ENCODE measurements at places on chromosomes 6 and 20. TPM values are rescaled to one million over a fixed set of nuclear protein-coding genes. Genes with fewer than 3 reads are reported as not detected.

- DNase-seq = no peak
Measured at GRCh38 chr6:7624796-7625710, 35.1 kb downstream of the SNRNP48 start.

TMEM200A gene
- not detected for total RNA-seq

DNA sequence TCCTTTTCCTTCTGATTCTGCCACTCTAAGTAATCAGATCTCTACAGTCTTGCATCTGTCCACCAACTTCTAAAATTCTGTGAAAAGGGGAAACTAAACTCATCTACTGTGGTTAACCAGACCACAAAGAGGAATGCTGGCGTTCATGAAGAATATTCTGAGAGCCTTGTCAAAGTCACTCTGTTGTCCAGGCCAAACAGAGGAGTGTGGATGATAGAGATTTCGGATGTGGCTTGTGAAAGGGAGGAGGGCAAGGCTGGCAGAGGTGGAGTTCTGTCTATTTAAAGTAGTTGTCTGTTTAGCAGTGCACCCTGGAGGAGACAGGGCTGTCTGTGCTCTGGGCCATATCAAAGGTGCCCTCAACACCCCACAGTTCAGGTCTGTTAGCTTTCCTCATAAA is 33.9 kb downstream of the CCN2 start:
- no peak for DNase-seq

C6orf58 gene
- not detected for total RNA-seq

PKHD1 gene
- 0.04 TPM for total RNA-seq

DNA sequence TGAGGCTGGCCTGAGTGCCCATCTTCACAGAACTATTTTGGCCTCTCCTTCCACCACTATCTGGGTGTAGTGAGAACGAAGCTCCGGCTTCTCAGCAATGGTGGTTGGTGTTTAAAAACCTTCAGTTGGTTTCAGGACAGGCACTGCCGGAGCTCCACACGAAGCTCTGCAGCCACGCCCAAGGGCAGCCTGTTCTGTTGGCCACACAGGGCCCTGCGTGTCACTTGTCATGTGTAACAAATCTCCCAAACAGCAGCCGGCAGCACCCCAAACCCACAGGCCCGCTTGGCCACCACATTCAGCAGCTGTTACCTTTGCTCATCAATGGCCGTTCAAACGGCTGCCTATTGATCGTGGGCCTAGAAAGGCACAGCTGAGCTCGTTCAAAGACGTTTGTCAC is 97.5 kb downstream of the ERMARD start:
- DNase-seq = no peak

DNA sequence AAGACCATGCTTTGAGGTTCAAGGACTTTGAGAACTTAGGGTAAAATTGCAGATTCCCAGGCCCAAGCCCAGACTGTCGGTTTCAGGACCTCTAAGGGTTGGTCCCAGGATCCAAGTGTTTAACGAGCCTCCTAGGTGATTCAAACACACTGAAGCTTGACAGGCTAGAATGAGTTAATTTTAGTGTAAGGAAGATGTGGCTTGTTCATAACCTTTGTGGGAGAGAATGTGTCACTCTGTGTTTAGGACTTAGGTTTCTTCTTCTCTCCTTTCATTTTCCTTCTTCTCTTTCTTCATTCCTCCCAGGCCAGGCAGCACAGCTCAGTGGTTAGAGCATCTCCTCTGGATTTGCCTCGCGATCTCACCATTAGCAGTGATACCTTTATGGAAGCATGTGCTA is 104.8 kb upstream of the KCNG1 start:
- DNase-seq = no peak

- no peak for DNase-seq
Measured at GRCh38 chr20:62820208-62820961, 3.5 kb downstream of the COL9A3 start.

GRCh38 chr6:105974986-105975385 is 111.2 kb upstream of the PRDM1 start:
- DNase-seq = no peak

ADAM33 gene
- 2.4 TPM for total RNA-seq

GRCh38 chr6:53032849-53033248 is 32.4 kb upstream of the FBXO9 start:
- no peak for DNase-seq

DNA sequence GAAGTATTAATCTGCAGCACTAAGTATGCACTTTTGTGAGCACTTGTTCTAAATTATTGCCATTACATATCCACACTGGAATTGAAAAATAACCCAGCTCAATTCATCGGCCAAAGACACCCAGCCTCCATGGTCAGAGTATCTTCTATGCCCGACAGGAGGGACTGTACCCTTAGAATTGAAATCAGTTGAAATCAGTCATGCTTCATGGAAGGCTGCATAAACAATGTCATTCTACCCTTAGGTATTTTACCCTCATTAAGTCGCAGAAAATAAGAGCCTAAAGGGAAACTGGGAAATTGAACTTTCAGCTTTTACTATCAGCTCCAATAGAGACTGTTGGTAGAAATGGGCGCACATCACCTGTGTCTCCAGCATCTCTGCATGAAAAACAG is 2.9 kb upstream of the RAMACL start:
- DNase-seq = no peak

BPIFB2 gene
- not detected for total RNA-seq

SNX9 gene
- total RNA-seq = 30.5 TPM

- DNase-seq = no peak
Measured at GRCh38 chr6:75450903-75451302, 42.7 kb downstream of the FILIP1 start.

DNA sequence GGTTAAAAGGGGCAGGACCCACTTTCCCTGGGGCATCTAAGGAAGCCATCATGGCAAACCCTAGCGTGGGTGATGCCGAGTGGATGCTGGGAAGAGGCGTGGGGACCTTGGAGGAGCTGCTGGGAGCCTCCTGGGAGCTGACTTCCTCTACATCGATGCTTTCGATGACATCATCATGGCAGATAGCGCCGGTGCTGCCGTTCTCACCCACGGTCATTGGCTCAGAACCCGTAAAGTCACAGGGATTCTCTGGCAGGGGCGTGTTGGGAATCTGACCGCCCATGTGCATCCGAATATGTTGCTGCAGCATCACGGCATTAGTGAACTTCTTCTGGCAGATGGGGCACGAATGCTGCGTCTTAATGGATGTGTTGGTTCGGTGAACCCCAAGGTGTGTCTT is 12.1 kb downstream of the SALL4 start:
- no peak for DNase-seq

- DNase-seq = no peak
Measured at GRCh38 chr6:119653329-119653728, 303.8 kb upstream of the MAN1A1 start.

DNA sequence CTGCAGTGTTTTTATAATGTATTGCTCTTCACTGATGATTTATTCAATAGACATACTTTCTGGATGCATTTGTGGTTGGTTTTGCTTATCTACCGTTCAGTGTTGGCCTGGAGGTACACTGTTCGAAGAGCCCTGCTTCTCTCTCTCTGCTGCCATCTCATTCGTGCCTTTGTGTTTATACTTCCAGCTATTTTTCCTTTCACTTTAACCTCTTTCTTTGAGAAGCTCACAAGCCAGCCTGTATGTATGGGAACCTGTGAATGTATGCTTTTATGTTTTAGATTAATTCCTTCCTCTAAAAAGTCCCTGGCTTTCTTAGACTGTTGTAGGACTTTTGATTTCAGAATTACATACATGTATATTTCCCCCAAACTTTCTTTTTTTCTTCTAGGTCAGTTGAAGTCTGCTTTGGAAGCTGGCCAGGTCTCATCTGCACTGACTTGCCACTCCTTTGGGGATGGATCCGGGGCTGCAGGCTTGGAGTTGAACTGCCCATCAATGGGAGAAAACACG is 83.0 kb downstream of the SCAND1 start:
- no peak for DNase-seq

DNA sequence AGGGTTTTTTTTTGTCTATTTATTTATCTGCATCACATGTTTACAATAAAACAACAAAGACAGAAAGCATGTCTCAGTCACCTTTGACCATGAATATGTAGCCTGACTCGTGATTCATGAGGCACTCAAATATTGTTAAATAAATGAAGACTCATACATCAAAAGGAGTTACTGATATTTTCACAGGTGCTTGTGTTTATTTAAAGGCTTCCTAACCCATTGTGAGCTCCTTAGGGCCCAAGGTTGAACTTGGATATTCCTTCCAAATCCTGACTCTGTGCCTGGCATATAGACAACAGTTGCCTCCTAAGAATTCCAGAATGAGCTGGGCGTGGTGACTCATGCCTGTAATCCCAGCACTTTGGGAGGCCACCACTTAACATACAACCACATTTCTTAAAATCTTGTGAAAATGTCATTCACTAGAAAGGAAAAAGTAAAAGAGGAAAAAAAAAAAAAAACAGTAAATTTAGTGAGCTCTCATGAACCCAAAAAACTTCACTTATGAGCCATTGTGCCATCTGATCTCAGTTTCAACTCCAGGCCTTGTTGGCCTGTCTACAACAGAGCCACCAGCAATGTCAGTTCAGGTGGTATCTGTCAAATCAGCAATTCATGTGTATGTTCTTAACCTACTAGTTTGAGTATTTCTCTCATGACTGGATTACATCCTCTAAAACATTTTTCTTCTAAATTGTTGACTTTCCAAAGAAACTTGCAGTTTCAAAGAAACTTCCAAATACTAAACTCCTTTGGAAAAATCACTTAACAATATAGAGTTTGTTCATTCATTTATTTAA is 162.7 kb upstream of the MARCKS start:
- no peak for DNase-seq

PRDM13 gene
- total RNA-seq = 0.19 TPM

- DNase-seq = no peak
Measured at GRCh38 chr6:124753001-124753400, 209.2 kb upstream of the RNF217 start.

- no peak for DNase-seq
Measured at GRCh38 chr6:140029551-140029950, 655.1 kb upstream of the CITED2 start.

GRCh38 chr20:59195316-59195993 is 31.8 kb downstream of the ZNF831 start:
- DNase-seq = no peak

- DNase-seq = no peak
Measured at GRCh38 chr20:44471481-44471882, 4.2 kb upstream of the TTPAL start.

DNA sequence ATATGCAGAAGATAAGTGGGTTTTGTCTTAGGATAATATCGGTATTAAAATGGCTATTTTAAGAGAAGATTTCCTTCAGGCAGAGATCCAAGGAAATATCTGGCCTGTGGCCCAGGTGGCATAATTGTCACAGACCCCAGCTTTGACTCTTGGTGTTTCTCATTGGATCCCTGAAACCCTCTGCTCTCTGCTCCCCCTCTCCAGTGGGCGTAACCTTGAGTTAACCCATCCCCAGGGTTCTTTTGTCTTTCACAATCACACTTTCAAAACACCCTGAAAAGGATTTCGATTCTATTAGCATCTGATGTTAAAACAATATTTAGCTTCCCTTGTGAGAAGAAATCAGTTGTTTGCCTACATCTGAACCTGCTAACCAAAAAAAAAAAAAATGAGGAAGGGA is 7.2 kb downstream of the SSTR4 start:
- DNase-seq = no peak

- no peak for DNase-seq
Measured at GRCh38 chr6:138778331-138778730, 4.8 kb downstream of the CCDC28A start.

DNA sequence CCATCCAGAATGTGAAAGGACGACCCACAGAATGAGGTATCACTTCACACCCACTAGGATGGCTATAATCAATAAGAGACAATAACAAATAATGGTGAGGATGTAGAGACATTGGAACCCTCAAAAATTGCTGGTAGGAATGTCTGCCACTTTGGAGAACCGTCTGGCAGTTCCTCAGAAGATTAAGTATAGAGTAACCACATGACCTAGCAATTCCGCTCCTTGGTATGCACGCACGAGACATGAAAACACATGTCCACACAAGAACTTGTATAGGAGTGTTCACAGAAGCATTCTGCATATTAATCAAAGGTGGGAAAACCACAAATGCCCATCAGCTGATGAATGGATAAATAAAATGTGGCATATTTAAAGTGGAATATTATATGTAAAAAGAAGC is 100.6 kb downstream of the IRF4 start:
- DNase-seq = no peak

DNA sequence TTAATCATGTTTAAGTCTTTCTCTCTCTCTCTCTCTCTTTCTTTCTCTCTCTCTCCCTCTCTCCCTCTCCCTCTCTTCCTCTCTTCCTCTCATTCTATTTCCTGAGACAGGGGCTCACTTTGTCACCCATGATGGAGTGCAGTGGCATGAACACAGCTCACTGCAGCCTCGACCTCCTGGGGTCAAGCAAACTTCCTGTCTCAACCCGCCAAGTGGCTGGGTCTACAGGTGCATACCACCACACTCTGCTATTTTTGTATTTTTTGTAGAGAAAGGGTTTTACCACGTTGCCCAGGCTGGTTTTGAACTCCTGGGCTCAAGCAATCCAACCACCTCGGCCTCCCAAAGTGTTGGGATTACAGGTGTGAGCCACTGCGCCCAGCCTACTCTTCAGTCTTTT is 15.7 kb upstream of the RPS10 start:
- DNase-seq = no peak

- DNase-seq = no peak
Measured at GRCh38 chr6:144284478-144284782, 705 bp upstream of the UTRN start.

DNA sequence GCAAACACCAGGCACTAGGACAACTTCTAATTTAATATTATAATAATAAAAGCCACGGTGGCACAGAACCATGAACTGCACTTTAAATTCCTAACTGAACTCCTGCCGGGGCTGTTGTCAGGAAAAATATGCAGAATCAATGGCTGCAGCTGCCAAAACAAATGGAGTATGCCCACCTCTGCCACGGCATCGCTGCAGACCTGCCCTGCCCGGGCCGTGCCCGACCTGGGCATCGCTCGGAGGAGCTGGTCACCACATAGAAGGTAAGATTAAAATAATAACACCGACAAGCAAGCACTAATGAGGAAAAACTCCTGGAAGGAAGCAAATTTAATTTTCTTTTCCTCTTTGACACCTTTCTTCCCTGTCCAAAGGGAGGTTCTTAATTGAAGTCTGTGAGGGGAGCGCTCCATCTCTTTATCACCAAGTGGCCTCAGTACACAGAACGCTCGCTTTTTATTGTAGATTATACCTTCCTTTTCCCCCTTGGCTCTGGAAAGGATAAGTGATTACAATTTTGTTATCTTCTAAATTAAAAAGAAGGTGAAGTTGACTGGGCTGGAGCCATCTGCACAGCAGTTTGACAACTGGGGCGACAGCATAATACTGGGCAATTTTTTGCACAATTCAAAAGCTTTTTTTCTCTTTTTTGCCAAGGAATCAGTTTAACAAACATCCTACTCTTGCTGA is 351.3 kb downstream of the ZFAND3 start:
- no peak for DNase-seq
